Stimulated activated CD4-positive, alpha-beta T cell treated with anti-CD3 and anti-CD28 coated beads, Interleukin-4, amount 100 ng/mL, for 1 hour (primary cell): ENCODE measurements at places on chromosomes 13 and 19.
A peak's percentile ranks its signal among the peaks of the same experiment; 100 is the strongest.

- no peak for DNase-seq
Observed at GRCh38 chr13:55632402-55632801, 1508.3 kb upstream of the PRR20A start.

DNA sequence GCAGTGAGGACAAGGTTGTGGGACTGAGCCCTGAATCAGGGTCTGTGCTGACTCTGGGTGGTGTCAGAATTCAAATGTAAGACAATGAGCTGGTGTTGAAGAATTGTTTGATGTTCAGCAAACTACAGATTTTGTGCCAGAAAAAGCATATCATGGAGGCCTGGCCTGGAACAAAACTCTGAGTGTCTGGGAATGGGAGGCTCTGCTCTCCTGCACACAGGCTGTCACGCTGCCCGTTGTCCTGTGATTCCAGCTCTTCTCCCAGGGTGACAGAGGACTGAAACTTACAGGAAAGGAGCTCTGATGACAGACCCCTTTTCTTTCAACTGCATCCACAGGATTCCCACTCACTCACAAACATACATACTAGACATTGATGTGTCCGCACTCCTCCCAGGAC is 120.1 kb downstream of the ZNF486 start:
- no peak for DNase-seq

DNA sequence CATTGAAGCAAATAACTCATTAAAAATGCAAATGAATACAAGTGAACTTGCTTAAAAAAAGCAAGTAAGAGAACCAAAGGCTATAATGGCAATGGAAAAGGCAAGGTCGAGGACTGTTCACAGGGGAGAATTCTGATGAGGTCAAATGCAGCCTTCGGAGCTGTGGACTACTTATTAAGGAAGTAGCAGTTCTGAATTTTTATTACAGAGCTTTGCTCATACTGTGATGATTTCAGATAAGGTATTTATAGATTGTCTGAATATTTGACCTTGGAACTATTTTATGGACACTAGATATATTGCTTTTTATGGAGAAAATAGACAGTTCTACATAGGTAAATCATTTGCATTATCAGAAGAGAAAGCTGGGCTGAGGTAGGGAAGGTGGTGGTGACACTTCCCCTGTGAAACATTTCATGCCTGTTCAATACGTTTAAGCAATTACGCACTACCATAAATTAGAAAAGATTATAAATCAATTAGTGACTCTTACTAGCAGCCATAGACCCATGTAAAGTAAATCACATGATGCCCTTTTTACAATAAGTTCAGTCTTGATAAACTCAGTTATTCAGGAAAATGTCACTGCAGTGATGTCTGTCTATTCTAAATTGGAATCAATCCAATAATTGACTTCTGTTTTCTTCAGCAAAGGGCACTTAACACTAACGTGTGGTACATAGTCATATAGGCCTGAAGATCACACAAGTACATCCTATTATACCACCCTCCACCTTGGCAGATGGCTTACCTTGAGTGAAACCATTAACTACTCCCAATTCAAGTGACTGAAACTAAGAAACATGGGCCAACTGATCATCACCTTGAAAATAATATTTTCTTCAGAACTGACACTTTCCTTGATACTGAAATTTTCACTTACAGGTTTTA is 260.0 kb downstream of the KLF12 start:
- DNase-seq, result no peak

DNA sequence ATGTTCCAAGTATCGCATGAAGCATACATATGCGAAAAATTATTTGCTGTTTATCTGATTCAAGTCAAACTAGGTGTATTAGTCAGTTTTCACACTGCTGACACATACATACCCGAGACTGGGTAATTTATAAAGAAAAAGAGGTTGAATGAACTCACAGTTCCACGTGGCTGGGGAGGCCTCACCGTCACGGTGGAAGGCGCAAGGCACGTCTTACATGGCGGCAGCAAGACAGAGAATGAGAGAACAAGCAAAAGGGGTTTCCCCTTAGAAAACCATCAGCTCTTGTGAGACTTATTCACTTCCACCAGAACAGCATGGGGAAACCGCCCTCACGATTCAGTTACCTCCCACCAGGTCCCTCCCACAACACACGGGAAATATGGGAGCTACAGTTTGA is 13.0 kb upstream of the PROZ start:
- DNase-seq, result peak; percentile 53

- DNase-seq, result no peak
Observed at GRCh38 chr13:59446391-59446790, 717.3 kb downstream of the DIAPH3 start.

- no peak for DNase-seq
Observed at GRCh38 chr13:113748101-113748861, 10.7 kb upstream of the TMEM255B start.

DNA sequence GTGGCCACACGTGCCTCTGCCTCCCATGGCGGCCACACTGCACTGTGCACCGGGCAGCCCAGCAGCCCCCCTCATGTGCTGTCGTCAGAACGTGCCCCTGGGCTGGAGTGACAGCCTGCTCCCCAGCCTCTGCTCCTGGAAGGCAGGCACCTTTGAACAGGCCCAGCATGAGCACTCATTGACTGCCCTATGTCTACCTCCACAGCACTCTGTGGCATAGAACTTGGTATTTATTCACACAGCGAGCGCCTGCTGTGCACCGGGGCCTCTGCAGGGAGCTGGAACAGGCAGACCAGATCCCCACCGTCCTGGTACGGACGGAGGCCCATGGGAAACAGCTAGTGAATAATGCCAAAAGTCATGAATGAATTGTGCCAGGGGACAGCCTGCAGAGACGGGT is 53.7 kb downstream of the DPF1 start:
- DNase-seq, result no peak

GRCh38 chr13:65834897-65835296 is 1395.2 kb downstream of the PCDH9 start:
- DNase-seq, result no peak

DNA sequence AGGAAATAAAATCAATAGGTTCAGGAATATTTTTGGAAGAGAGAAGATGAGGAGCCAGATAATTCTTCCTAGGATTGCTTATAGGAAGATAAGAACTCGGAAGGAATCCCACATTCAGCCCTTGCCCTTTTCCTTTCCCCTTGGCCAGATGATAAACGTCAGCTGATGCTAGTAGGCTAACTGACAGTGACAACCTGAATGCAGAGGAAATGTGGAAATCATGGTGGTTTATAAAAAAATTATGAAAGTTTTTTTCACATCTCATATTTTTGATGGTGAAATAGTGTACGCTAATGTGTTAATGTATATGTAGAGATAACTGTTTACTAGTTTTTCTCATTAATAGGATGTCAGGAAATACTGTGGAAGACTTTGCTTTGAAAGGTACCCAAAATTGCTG is 56.9 kb downstream of the EDNRB start:
- no peak for DNase-seq

GRCh38 chr13:44142941-44143665 is 230.5 kb upstream of the SERP2 start:
- DNase-seq, result no peak

DNA sequence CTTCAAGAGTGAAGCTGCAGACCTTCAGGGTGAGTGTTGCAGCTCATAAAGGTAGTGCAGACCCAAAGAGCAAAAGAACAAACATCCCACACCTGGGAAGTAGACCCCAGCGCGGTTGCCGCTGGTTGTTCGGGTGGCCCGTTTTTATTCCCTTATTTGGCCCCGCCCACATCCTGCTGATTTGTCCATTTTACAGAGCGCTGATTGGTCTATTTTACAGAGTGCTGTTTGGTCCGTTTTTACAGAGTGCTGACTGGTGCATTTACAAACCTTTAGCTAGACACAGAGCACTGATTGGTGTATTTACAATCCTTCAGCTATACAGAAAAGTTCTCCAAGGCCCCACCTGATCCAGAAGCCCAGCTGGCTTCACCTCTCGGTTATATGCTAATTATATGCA is 1.0 kb downstream of the SCGB2B2 start:
- DNase-seq, result no peak

GRCh38 chr13:109256866-109257760 is 529.3 kb downstream of the IRS2 start:
- DNase-seq, result no peak
